ENCODE measurements at places on chromosomes 12 and 14. TPM values are rescaled to one million over a fixed set of nuclear protein-coding genes. Genes with fewer than 3 reads are reported as not detected.

- DNase-seq = no peak
Observed at GRCh38 chr14:65940056-65940735, 527.7 kb downstream of the FUT8 start.

Gene SMIM41
- not detected for total RNA-seq

DNA sequence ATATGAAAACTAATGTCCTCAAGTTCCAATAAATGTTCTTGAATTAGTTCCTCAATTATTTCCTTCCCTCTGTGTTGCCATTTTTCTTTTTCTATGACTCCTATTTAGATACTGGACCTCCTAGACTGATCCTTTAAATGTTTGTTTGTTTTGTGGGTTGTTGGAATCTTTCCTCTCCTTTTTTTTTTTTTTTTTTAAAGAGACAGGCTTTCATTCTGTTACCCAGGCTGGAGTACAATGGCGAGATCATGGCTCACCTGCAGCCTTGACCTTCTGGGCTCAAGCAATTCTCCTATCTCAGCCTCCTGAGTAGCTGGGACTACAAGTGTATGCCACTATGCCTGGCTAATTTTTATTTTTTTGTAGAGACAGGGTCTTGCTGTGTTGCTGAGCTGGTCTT lies 9.6 kb downstream of the PRKAG1 start:
- no peak for DNase-seq

Gene TMTC1
- 30.1 TPM for total RNA-seq

- DNase-seq = no peak
Observed at GRCh38 chr14:34782031-34782430, 67.6 kb upstream of the CFL2 start.

DNA sequence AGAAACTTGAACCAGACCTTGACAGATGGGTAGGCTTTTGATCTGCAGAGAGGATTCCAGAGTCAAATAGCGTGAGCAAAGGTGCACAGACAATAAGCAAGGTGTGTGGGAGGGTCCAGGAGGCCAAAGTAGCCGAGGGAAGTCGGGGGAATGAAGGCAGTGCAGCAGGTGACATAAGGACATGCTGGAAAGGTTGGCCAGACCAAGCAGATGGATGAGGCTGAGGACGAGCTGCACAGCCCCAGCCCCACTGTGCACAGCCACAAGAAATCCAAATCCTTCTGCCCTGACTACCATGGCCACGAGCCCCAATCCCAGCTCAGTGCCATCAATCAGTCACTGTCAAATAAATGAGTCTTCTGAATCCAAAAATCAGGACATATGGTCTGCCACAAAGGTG lies 5.4 kb downstream of the TTC7B start:
- DNase-seq = no peak

Gene KIF5A
- not detected for total RNA-seq

DNA sequence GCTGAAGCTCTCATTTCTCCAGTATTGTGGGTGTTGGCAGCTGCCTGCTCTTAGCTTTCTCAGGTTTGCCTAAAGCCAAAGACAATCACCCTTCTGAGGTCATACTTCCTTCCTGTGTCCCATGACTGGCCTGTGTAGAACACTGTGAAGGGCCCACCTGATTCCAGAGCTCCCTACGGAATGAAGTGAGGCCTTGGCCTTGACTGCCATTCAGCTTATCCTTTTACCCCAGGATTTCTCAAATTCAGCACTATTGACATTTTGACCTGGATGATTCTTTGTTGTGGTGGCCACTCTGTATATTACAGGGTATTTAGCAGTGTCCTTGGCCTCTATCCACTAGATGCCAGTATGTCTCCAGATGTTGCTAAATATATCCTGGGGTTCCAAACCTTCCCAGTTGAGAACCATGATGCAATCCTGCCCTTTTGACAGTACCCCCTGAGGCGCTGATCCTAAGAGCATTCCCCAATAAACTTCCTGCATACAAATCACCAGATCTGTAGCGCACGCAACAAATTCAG lies 112.3 kb upstream of the KRR1 start:
- no peak for DNase-seq

DNA sequence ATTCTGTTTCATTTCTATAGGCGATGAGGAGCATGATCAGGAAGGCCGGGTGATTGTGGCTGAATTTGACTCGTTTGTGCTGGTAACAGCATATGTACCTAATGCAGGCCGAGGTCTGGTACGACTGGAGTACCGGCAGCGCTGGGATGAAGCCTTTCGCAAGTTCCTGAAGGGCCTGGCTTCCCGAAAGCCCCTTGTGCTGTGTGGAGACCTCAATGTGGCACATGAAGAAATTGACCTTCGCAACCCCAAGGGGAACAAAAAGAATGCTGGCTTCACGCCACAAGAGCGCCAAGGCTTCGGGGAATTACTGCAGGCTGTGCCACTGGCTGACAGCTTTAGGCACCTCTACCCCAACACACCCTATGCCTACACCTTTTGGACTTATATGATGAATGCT lies 1.9 kb downstream of the APEX1 start:
- no peak for DNase-seq

- DNase-seq = no peak
Observed at GRCh38 chr12:64081008-64081404, 141.1 kb downstream of the KICS2 start.

DNA sequence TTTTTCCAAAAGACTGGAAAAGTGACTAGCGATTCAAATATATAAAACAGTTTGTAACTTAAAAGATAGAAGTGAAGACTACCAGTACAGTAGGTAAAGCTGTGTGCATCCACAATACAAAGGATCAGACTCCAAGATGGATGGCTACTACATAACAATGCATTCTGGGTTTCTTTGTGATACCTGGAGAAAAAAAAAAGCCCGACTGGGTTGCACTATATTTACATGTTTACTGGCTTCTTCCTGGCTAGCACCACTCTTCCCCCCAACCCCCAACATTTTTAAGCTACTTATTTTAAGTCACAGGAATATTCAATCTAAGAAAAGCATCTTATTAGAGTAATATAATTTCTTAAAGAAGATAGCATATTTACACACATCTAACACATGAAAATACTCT lies 61.1 kb upstream of the SINHCAF start:
- DNase-seq = no peak

Gene DIO2
- total RNA-seq = 3.6 TPM

- no peak for DNase-seq
Observed at GRCh38 chr14:49240383-49240782, 345.8 kb downstream of the RPS29 start.

DNA sequence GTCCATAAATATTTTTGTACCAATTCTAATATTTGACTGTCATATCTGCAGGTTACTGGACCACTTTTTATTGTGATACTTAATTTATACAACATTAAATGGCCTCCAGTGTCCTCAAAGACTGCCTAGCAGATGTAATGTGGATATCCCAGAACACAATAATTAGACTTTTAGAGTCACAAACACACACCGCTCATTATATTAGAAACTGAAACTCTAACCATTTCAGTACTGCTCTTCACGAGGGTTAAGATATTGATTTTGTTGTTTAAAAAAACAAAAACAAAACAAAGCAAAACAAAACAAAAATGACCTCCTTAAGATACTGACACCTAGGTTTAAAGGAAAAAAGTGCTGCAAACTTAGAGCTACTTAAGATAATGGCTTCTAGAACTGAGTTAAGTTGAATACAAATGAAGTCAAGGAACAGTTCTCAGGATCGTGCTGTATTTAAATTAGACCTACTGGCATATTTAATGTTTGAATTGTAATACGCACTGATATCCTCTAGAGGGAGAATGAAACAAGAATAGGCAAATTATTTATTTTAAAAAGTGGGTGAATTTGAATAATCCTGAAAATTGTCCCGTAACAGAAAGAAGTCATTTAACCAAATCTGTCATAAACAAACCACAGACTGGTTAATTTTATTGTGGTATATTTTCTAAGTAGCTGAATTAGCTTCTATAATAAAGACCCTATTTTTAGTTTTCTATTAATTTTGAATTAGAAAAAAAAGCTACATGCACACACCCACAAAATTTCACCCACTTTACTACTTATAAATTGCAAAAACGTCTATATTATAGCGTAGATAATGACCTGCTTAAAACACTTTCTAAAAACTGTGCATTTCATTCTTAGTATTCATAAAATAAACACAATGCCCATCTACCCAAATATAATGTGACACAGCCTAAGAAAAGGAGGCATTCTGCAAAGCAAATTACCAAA lies 395.2 kb upstream of the DCN start:
- no peak for DNase-seq

Gene PCED1B
- 9.5 TPM for total RNA-seq

- DNase-seq = no peak
Observed at GRCh38 chr12:10122689-10123088, 7.3 kb downstream of the CLEC7A start.

GRCh38 chr12:99879439-99879838 lies 105.3 kb downstream of the ANKS1B start:
- DNase-seq = no peak

All from heart left ventricle (tissue), 16 donors.